ENCODE measurements at places on chromosomes 16 and 17. TPM values are rescaled to one million over a fixed set of nuclear protein-coding genes. Genes with fewer than 3 reads are reported as not detected.

Gene WNK4
- 1.2 TPM for total RNA-seq

Gene GDPD1
- total RNA-seq: 6.2 TPM

Gene PLEKHH3
- total RNA-seq: 13.7 TPM

Gene BRICD5
- total RNA-seq: 10.3 TPM

Gene MYL4
- total RNA-seq: 4.8 TPM

GRCh38 chr17:1104222-1104621 is 75.6 kb downstream of the ABR start:
- ATAC-seq: no peak

- ATAC-seq: no peak
Observed at GRCh38 chr16:74438492-74438979, 17.3 kb upstream of the CLEC18B start.

DNA sequence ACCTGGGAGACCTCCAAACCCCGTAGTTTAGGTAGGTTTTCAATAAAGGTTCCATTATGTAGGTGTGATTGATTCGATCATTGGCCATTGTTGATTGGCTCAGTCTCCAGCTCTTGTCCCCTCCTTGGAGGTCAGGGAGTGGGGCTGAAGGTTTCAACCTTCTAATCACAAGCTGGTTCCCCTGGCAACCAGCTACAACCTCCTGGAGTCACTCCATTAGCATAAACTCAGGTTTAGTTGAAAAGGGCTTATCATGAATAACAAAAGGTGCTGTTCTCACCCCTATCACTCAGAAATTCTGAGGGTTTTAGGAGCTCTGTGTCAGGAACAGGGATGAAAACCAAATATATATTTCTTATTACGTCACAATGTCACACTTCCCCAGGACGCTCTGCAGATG is 28.5 kb downstream of the TMEM132E start:
- no peak for ATAC-seq

DNA sequence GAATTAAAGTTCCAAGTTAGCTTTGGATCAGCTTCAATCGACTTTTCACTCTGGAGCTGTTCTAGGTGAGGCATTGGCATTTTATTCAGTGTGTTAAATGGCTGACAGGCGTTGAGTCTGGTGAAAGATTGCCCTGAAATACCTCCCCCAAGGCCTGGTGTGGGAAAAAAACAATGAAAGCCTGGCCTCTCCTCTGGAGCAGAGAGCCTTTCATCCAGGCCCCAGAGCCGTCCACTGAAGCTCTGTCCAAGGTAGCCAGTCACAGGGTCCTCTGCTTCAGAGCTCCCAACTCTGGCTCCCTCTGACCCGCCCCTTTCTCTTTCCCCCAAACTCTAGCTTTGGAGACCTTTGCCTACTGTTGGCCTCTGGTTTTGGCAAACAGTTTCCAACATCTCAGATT is 123.6 kb upstream of the CRHR1 start:
- no peak for ATAC-seq

All from gastroesophageal sphincter (tissue), 4 donors.